ENCODE measurements at places on chromosomes 13 and 19.
A peak's percentile ranks its signal among the peaks of the same experiment; 100 is the strongest.

- no peak for DNase-seq
Observed at GRCh38 chr19:49588365-49589122, 2.4 kb upstream of the PRR12 start.

DNA sequence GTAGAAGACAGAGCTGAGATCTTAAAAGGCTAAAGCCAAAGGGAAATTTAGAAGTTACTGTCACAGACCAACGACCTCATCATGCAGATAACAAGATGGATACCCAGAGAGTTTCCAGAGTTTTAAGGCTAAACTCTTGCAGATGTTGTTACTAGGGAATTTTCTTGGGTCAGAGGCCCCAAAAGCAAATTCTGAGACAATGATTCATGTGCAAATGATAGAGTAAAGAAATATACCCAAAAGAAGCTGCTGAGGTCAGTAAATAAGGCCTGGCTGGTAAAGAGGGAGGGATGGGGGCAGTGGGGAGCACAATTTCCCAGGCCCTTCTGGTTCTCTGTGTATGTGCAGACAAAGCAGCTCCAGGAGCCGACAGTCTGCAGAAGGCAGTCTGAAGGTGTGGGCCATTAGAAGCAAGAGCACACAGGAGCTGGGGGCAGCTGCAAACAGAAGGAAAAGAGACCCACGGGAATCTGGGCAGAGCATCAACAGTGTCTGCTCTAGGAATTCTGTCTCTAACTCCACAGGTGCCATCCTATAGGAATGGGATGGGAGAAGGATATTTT, 330.8 kb downstream of the TBC1D4 start:
- DNase-seq, result no peak

DNA sequence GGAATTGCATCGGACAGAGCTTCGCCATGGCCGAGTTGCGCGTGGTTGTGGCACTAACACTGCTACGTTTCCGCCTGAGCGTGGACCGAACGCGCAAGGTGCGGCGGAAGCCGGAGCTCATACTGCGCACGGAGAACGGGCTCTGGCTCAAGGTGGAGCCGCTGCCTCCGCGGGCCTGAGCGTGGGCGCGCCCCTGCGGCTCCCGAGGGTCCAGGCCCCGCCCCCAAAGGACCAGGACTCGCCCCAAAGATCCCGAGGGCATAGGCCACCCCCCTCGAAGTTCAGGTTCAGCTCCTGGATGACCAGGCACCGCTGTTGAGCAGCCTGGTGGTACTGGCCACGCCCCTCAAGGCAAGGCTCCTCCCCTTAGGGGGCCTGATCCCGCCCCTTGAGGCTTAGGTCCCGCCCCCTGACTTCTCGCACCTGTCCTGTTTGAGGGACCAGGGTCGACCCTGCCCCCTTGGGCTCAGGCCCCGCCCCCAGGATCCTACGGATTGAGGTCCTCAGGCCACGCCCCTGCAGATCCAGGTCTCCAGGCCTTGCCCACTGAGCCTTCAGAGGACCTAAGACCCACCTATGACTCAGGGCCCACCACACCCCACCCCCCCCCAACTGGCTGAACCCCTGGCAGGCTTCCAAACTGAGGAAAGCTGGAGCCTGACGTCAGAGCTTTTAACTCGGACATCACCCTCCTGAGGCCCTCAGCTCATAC, 43.1 kb downstream of the CYP4F22 start:
- DNase-seq, result peak; percentile 52

DNA sequence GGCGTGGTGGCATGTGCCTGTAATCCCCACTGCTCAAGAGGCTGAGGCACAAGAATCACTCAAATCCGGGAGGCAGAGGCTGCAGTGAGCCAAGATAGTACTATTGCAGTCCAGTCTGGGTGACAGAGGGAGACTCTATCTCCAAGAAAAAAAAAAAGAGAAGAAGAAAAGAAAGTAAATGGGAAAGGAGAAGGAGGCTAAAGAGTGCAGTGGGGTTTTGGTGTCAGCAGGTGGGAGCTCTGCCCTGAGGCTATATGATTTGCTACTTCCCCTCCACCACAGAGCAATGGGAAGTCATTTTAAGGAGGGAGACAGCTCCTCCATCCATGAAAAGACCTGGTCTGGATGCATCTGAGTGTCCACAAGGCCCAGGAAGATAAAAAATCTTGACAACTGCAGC, 23.1 kb downstream of the UNC13A start:
- DNase-seq, result no peak
